ENCODE measurements at places on chromosomes 6 and 20.

GRCh38 chr6:36873612-36874442 lies 776 bp downstream of the PPIL1 start:
- DNase-seq, result peak; percentile 43

- DNase-seq, result no peak
These were observed 38.6 kb upstream of the KCNG1 start for GRCh38 chr20:51061418-51062045.

GRCh38 chr20:62063315-62063980 lies 2.2 kb downstream of the TAF4 start:
- DNase-seq, result no peak

DNA sequence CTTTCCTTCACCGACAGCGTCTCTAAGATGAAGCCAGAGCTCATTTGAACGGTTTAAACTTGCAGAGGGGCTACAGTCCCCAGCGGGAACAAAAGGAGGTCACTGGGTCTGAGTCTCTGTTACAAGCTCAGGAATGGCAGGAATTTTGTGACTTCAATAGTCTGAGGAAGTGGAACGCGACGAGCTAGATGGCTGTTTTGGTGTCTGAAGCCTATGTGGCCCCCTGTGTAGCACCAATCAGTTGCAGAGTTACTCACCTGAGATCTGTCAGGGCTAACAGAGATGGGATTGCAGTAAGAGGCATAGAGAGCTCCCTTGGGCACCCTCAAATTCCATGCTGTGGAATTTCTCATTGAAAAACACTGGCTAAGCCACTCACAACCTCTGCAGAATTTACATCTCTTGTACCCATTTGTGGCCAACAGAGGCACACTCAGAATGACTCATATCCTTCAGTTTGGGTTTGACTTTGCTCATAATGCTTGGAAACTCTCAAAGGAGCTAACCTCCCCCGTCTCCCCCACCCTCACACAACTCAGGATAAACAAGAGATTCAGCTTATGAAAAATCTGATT lies 7.1 kb upstream of the TCP11 start:
- DNase-seq, result no peak

- DNase-seq, result peak; percentile 65
These were observed 18.9 kb upstream of the DSN1 start for GRCh38 chr20:36792422-36792821.

- DNase-seq, result no peak
These were observed 23.5 kb downstream of the TAF4 start for GRCh38 chr20:62042025-62042820.

- no peak for DNase-seq
These were observed 253.4 kb downstream of the EPHA7 start for GRCh38 chr6:93165850-93166430.

DNA sequence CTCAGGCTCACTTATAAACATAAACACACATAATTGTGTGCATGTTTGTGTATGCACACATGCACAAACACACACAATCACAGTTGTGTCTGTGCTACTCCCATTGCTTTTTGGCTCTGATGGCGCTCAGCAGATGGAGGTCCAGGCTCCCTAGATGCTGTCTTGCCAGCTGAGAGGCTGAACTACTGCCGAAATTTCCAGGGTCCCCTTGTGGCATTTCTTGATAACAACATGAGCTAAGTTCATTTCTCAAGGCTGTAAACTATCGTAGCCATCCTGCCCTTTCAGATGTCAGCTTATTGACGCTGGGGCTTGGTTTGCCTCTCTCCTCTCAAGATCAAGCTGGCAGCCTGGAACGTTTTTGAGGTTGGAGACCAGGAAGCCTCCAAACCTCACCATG lies 313.9 kb upstream of the RNF24 start:
- DNase-seq, result no peak

GRCh38 chr20:46638134-46638897 lies 12.9 kb downstream of the SLC13A3 start:
- no peak for DNase-seq

- DNase-seq, result no peak
These were observed 29.7 kb downstream of the ZMYND8 start for GRCh38 chr20:47326658-47327268.

DNA sequence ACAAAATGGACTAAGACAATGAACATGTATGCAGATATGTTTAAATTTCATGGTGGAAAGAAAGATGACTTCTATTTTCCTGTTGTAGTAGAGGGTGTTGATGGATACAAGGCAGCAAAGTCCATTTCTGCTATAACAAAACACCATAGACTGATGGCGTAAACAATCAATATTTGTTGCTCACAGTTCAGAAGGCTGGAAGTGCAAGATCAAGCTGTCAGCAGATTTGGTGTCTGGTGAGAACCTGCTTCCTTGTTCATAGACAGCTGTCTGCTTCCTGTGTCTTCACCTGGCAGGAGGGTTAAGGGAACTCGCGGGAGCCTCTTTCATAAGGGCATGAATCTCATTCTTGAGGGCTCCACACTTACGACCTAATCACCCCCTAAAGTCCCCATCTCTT lies 83.0 kb upstream of the ELOVL5 start:
- no peak for DNase-seq

- DNase-seq, result no peak
These were observed 1.6 kb upstream of the OGFRL1 start for GRCh38 chr6:71287038-71287437.

DNA sequence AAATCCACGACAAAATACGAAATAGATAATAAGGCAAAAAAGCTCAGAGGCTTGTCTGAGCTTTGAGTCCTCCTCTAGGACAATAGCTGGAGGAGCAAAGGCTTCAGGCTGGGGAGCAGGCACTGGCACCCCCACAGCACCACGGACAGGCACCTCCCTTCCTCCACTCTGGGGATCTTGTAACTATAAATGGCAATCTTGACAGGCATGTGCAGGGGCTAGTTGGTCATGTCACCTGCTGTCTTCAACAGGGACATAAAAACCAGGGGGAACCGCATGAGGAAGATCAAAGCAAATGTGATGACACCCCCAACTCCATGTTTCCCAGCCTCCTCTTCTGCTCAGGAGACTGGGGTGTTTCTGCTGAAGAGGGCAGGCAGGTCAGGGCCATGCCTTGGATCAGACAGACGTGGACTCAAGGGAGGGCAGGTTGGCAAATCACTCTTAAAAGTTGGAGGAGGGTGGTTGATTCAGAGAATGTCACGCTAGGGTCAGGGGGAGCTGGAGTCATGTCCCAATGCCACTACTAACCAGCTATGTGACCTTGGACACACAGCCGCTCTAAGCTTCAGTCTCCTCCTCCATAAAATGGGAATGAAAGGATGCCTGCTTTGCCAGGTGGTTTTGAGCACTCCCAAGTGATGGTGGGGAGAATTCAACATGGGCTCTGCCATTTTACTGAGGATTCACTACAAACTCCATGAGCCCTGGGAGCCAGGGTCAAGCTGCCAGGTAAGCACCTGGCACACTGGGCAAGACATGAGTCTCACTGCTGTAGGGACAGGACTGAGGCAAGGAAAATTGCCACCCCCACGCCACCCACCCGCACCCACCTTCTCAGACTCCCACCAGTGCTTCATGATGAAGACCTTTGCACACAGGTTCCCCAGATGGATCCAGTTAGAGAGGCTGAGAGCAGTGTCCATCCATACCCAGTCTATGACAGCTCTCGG lies 48.0 kb downstream of the NPEPL1 start:
- no peak for DNase-seq

- DNase-seq, result no peak
These were observed 38.6 kb upstream of the NXT1 start for GRCh38 chr20:23311947-23312506.

DNA sequence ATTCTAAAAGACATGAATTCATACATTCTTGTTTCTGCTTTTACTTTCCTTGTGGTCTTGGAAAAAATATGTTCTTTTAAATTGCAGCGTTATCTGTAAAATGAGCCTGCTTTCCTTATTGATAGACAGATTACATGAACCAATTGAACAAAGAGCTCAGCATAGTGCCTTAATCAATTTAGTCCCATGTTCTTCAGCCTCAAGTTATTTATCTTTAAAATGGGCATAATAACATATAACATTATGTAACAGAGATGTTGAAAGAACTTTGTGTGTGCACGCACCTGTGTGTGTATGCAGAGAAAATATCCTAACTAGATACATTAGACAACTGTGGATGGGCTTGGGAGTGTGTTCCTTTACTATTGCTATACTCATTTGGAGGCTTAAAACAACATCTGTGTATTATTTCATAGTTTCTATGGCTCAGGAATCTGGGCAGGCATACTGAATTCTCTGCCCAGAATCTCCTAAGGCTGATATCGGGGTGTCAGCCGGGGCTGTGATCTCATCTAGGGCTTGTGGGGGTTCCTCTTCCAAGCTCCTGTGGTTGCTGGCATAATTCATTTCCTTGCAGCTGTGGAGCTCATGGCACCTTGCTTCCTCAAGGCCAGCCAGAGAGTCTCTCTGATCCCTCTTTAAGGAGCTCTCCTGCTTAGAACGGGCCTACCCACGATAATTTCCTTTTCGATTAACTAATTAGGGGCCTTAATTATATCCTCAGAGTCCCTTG lies 194.1 kb downstream of the ARID1B start:
- DNase-seq, result no peak

GRCh38 chr20:47859278-47859677 lies 74.0 kb upstream of the SULF2 start:
- DNase-seq, result no peak

GRCh38 chr6:154154389-154154967 lies 115.4 kb downstream of the OPRM1 start:
- DNase-seq, result peak; percentile 11

GRCh38 chr6:138523347-138524210 lies 24.3 kb upstream of the NHSL1 start:
- no peak for DNase-seq

DNA sequence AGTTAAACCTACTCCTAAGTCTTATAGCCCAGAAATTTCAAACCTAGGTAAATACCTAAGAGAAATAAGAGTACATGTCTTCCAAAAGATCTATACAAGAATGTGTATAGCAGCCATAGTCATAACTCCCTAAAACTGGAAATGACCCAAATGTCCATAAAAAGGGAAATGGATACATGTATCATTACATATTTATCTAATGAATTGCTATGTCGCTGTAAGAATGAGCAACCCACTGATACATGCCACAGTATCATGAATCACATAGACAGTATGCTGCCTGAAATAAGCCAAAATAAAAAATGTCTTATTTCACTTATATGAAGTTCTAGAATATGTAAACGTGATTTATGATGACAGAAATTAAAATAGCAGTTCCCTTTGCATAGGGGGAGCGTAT lies 679.5 kb downstream of the MAFB start:
- DNase-seq, result no peak

GRCh38 chr6:149854532-149854931 lies 9.6 kb downstream of the LRP11 start:
- DNase-seq, result no peak

- peak; percentile 63 for DNase-seq
These were observed 235.4 kb downstream of the BTBD9 start for GRCh38 chr6:38404355-38404754.

GRCh38 chr6:6686748-6687601 lies 98.5 kb downstream of the LY86 start:
- DNase-seq, result peak; percentile 98

- DNase-seq, result peak; percentile 23
These were observed 30.8 kb downstream of the SF3B5 start for GRCh38 chr6:144064402-144065212.

GRCh38 chr20:47711046-47711752 lies 74.1 kb downstream of the SULF2 start:
- DNase-seq, result no peak
